NCI-H748 treated with DMSO at 0.1 percent for 48 hours (cell line): ENCODE measurements at places on chromosomes 1 and 21.

DNA sequence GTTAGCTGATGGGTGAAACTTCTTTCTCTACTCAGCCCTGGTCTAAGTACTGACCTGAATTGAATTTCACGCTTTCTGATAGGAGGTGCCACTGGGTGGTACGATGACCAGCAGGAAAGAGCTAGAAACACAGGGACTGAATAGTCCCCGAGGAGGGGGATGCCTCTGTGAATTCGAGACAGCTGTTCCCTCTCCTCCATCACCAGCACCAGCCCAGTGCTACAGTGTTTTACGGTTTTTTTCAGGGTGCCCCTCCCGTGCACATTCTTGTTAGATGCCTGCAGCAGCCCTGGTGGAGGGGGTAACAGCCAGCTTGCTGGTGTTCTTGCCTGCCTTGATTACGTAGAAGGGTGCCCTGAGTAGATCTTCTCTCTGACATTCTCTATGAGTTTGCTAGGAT lies 7.1 kb downstream of the HUNK start:
- DNase-seq, result no peak

DNA sequence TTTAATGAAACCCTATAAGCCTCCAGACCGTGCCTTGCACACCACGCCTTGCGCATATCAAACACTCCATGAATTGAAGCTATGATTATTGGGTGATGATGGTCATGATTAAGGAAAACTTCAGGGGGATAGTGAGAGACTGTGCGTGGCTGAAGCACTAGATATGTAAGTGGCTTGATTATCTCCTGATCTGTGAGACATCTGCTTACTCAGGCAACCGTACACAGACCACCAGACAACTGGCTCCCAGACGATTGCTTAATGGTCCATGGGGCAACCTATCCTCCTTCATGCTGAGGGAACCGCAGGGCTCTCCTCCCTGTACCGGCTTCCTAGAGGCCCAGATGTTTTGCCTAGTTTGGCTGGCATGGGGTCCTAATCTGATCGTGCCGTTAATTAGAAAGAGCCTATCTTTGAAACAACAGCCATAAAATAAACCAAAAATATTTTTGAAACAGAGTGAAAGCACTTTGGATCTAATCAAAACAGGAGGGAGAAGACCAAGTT lies 51.6 kb downstream of the IRF2BP2 start:
- DNase-seq, result no peak

GRCh38 chr1:7539769-7540175 lies 231.3 kb upstream of the VAMP3 start:
- DNase-seq, result peak; percentile 41

DNA sequence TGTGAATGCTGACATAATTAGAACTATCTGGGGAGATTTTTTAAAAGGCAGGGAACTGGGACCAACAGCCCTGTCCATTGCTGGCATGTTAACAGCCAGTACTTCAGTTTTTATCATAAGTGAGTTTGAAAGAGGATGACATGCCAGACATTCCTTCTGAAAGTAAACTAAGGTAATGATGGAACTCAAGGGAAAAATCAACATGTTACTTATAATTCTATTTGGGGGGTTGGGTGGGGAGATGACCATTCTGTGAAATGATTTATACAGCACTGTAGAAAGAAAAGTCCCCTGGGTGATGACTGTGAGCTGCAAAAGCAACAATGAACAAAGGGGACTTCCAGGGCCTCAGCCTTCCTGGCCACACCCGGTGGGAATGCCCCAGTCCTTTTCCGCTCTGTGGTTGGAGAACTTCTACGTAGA lies 5.4 kb upstream of the LAMC2 start:
- DNase-seq, result no peak

- DNase-seq, result no peak
Observed at GRCh38 chr1:77350012-77350770, 68.4 kb downstream of the AK5 start.

- DNase-seq, result no peak
Observed at GRCh38 chr1:178055779-178056471, 38.0 kb upstream of the RASAL2 start.

DNA sequence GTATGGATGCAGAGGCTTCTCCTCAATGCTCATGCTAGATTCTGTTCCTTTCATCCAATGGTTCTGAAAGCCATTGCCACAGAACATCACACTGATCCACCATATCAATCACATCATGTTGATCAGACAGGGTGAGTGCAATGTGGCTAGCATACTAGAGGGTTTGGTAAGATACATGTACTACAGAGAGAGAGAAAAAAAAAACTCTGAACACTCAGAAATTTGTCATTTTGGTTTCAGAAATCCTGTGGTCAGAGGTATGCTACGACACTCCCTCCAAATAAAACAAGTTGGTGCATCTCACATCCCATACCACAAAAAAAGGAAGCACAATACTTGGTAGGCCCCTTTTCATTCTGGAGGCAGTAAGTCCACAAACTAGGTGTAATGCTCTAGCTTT lies 35.4 kb downstream of the OR10J1 start:
- DNase-seq, result no peak

GRCh38 chr1:169521226-169521625 lies 35.5 kb upstream of the SLC19A2 start:
- no peak for DNase-seq

DNA sequence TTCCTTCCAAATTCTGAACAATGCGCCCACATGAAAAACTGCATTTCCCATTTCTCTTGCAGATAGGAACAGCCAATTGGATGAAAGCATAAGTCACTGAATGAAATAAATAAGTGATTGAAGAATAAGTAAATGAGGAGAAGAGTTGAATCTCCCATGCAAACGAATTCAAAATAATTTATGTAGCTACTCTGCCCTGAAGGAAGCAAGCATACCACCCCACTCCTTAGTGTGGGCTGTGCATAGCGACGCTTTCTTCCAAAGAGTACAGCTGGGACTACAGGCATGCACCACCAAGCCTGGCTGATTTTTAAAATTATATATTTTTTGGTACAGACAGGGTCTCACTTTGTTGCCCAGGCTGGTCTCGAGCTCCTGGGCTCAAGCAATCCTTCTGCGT lies 16.5 kb upstream of the RIMKLA start:
- DNase-seq, result no peak

- no peak for DNase-seq
Observed at GRCh38 chr21:34278451-34278850, 85.4 kb upstream of the KCNE2 start.

- DNase-seq, result no peak
Observed at GRCh38 chr1:60935599-60936110, 146.7 kb upstream of the NFIA start.

GRCh38 chr1:198934426-198934825 lies 295.6 kb downstream of the PTPRC start:
- no peak for DNase-seq

GRCh38 chr21:22710721-22711120 lies 1712.5 kb downstream of the NCAM2 start:
- no peak for DNase-seq

- no peak for DNase-seq
Observed at GRCh38 chr21:27507695-27508094, 540.8 kb upstream of the ADAMTS5 start.
